ENCODE measurements at places on chromosomes 3 and 15. TPM values are rescaled to one million over a fixed set of nuclear protein-coding genes. Genes with fewer than 3 reads are reported as not detected.

Gene TRPM7
- total RNA-seq: 54.7 TPM

Gene HTD2
- 5.3 TPM for total RNA-seq

Gene CCDC191
- total RNA-seq: 1.5 TPM

Gene CASR
- total RNA-seq: not detected
